HTR-8/SVneo (cell line): ENCODE measurements at places on chromosomes 11 and 22.

DNA sequence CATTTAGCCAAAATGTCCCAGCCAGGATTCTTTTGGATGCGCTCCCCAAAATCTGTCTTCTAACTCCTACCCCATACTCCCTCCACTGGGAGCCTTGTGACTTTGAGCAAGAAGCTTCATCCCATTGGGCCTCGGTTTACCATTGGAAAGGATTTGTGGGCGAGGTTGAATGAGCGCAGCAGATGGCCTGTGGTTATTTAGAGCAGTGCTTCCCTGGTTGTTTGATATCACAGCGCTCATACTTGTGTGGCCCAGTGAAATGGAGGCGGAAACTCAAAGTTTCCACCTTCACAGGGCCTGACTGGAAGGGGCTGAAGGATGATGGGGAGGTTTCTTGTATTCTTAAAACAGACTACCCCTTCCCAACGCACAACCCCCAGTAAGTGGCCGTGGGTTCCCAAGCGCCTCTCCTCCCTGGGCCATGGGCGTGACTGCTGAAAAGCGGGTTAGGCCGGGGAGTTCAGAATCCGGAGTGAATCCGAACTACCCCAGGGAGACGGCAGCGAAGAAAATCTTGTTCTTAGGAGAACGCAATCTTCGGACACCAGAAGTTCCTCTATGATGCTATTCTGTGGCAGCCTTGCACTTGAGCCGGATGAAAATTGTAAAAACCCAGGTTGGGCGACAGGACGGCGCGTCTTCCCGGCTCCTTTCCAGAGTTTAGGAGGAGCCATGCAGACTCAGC, 1.2 kb upstream of the ATF4 start:
- DNase-seq: no peak

DNA sequence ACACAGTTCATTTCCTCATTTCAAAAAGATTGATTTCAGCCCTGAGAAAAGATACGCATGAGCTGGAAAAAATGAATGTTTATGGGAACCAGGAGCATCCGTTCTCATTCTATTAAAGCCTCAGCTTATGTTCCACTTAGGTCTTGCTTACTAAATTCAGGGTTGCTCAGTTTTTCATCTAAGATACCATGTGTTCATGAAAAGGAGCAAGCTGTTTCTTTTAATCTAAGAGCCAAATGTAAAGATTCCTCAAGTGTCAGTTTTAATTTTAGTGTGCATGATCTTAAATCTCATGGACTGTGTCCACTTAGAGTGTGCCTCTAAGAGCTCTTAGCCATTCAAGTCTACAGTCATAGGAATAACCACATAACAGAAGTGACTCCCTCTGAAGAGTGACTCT, 141.5 kb upstream of the ARHGAP42 start:
- no peak for DNase-seq

GRCh38 chr11:62507125-62507422, 39.5 kb downstream of the AHNAK start:
- DNase-seq: no peak

DNA sequence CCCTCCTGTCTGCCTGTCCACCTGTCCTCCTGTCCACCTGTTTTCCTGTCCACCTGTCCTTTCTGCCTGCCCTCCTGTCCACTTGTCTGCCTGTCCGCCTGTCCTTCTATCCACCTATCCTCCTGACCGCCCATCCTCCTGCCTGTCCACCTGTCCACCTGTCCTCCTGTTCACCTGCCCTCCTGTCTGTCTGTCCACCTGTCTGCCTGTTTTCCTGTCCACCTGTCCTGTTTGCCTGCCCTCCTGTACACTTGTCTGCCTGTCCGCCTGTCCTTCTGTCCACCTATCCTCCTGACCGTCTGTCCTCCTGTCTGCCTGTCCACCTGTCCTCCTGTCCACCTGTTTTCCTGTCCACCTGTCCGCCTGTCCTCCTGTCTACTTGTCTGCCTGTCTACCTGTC, 682.8 kb downstream of the TBC1D22A start:
- DNase-seq: no peak

DNA sequence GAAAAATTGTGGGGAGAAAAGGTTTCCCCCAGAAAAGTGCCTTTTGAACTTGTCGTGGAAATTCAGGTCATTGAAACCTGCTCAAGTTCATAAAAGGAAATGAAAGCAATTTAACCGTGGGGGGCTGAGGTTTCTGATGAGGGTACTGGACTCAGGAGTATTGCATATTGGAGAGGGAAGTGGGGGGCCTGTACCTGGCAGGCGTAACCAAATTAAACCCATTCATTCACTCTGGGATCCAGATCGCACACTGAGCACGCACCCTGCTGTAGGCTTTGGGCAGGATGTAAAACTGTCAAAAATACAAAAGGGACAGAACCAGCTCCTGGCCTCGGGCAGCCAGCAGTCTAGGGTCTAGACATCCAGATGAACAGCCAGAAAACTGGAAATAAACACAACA, 1517.4 kb downstream of the BRD1 start:
- no peak for DNase-seq

GRCh38 chr11:110689306-110689705, 22.9 kb downstream of the ARHGAP20 start:
- DNase-seq: no peak

GRCh38 chr22:45612940-45613339, 58.7 kb upstream of the ATXN10 start:
- no peak for DNase-seq

DNA sequence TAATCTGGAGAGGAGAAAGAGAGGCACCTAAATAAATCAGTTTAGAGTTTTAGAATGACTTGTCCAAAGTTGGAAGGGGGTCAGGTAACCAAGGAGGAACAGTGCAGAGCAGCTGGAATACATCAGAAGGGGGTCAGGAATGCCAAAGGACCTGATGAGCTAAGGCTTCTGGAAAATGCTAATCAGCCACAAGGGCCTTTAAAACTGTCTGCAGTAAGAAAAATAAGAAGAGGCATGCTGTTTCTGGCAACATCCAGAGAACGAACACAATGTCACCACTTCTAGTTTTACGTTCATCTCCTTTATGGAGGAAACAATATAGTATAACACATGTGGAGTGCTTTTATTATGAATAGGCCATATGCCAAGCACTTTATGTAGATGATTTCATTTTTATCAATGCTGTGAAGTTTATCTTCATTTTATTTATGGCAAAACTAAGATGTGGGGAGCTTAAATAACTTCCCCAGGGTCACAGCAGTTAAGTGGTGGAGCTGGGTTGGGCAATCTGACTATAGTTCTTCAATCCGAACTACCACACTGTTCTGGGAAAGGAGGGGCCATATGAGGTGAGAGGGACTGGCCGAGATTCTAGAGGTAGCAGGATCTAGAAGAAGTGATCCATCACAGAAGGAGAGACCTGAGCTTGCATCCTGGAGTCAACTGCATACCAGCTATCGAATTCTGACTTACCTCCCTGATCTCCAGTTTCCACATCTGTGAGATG, 22.6 kb downstream of the ACO2 start:
- no peak for DNase-seq

DNA sequence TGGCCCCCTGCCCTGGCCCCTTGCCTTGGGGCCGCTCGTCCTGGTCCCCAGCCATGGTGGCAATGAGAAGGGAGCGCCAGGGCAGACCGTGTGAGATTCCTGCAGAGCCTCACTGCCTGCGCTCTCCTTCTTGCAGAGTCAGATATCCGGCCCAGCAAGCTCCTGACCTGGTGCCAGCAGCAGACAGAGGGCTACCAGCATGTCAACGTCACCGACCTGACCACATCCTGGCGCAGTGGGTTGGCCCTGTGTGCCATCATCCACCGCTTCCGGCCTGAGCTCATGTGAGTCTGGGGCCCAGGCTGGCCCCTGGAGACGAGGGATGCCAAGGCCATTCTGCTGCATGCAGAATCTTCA, 114.1 kb downstream of the MICAL2 start:
- peak; percentile 93 for DNase-seq

- DNase-seq: no peak
Measured at GRCh38 chr11:115751243-115752015, 247.2 kb upstream of the CADM1 start.

- no peak for DNase-seq
Measured at GRCh38 chr11:93519179-93519578, 24.0 kb downstream of the SMCO4 start.

GRCh38 chr11:19679952-19680828, 32.4 kb upstream of the NAV2 start:
- peak; percentile 81 for DNase-seq

DNA sequence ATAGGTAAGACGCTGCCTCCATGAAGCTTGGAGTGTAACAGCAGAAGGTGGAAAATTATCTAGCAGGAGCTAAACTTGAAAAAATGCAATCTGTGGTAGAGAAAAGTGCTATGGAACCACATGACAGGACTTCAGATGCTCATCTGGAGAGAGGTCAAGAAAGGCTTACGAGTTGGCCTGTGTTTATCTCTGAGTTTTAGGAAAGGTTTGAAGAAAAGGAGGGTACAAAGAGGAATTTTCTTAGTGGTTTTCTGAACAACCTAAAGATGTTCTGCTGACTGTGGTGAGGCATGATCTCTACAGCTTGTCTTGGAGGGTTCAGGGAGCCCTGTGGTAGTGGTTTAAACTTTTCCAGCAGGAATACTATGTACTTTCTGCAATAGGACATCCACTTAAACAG, 8.2 kb downstream of the FJX1 start:
- DNase-seq: no peak

- DNase-seq: no peak
Measured at GRCh38 chr11:132644520-132645239, 887.6 kb downstream of the OPCML start.

- no peak for DNase-seq
Measured at GRCh38 chr11:773425-773824, 3.9 kb downstream of the GATD1 start.

GRCh38 chr11:65315866-65316226, 1.2 kb downstream of the CDC42EP2 start:
- no peak for DNase-seq

GRCh38 chr11:95100856-95101507, 11.3 kb downstream of the ENDOD1 start:
- no peak for DNase-seq

GRCh38 chr11:70029115-70029860, 48.8 kb upstream of the ANO1 start:
- no peak for DNase-seq

GRCh38 chr22:48192920-48193319, 1430.5 kb downstream of the TBC1D22A start:
- no peak for DNase-seq

DNA sequence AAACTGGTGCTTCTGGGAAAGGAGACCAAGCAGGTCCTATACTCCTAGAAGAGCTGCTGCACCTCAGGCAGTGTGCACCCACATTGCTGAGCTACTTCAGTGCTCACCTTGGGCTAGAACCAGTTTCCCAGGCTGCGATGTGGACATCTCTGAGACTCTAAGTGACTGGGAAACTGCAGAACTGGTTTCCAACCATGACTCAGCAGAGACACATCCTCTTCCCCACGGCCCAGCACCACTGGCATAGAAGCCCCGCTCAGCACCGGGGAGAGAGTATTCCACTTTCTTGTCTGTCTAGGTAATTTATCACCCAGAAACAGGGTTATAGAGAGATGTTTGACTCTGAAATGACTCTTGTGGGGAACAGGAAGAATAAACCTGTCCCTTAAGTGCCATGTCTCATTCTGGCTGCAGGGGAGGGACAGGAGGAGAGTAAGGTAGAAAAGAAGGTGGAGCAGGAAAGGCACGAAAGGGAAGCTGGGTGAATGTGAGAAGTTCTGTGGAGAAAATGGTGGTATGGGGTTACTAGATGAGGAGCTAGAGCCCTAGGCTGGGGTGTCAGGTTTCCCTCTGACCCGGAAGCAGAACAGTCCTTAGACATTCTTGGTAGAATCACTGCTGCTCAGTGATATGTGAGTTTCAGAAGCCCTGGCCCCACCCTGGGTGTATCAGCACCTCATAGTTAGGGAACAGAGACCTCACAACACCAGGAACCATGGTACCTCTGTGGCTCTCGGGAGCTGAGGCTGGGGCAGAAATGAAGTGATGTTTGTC, 340.4 kb upstream of the NCAM1 start:
- no peak for DNase-seq
